ENCODE measurements at places on chromosomes 2 and 18.

DNA sequence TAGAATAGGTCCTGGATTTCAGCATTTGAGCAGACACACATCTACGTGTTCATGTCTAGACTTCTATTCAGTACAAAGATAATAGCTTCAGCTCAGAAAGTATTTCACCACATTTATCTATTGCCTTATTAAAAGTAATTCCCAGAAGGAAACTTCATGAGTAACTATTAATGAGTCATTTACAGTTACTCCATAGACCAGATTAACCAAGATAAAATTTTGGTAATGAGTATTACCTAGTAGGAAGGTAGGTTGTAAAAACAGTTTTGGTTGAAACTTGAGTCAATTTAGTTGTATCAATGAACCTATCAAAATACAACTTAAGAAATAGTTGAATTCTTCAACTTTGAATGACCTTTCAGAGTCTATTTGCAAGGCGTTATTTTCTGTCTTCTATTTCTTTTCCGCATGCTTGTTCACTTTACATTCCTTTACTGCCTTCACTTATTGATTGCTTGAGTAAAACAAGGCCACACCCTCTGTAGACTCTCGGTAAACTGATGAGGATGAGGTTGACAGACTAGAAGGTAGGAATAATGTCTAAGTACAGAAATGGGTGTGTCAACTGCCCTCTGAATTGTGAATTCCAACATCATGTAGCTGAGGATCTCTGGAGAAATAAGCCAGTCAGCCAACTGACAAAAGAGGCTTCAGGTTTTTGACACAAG, 1165.6 kb upstream of the ZEB2 start:
- no peak for DNase-seq

GRCh38 chr2:232228971-232229894, 149.3 kb upstream of the ALPP start:
- peak; percentile 28 for DNase-seq

DNA sequence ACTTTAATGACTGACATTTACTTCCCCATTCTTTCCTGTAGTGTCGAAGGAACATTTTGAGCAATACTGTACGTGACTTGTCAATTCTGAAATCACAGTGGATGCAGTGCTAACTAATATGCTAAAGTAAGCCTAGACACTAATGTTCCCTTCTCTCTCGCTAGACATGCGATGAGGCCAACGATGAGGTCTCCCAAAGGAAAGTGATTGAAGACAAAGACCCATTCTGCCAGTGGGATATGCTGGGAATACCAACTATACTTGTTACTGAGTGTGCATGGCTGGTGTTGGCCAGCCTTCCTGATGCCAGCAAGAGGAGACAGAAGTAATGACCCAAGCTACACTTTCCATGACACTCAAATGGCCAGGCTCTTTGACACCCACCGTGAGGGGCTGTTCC, 2.5 kb upstream of the SERPINE2 start:
- DNase-seq, result no peak

DNA sequence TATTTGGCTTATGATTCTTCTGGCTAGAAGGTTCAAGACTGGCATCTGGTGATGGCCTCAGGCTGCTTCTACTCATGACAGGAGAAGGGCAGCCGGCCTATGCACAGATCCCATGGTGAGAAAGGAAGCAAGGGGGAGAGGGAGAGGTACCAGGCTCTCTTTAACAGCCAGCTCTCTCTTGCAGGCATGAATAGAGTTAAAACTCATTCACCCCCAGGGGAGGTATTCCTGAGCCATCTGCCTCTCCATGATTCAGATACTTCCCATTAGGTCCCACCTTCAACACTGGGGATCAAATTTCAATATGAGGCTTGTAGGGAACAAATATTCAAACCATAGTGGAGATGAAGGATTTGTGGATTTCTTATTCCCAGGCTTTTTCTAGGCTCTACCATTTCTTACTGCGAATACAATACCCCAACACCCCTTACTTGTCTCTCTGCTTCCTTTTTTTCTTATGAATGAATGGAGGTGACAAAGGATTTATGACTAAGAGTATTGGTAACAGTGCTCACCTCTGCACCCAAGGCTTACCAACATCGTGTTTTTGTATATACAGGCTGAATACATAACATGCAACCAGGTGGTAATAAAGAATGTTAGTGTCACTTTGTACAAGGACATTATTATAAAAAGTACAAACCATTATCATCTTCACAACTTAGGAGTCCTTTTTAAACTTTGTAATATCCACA, 454.6 kb upstream of the TRIB2 start:
- peak; percentile 32 for DNase-seq

GRCh38 chr2:206422493-206422892, 20.8 kb upstream of the ADAM23 start:
- no peak for DNase-seq

DNA sequence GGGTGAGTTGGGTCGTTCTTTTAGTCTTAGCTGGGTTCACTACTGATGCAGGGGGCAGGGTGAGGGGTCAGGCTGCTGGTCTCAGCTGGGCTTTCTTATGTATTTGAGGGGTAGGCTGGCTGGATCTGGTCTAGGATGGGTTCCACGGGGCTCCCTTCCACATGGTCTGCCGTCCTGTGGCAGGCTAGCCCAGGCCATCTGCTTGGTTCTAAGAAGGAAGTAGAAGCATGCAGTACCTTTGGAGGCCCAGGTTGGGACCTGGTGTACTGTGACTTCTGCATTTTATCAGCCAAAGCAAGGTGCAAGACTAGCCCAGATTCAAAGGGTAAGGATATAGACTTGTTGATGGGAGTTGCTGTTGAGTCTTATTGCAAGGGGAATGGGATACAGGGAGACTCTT, 35.5 kb upstream of the MGAT5 start:
- no peak for DNase-seq

- DNase-seq, result no peak
Observed at GRCh38 chr18:59735269-59735860, 38.1 kb upstream of the CCBE1 start.

DNA sequence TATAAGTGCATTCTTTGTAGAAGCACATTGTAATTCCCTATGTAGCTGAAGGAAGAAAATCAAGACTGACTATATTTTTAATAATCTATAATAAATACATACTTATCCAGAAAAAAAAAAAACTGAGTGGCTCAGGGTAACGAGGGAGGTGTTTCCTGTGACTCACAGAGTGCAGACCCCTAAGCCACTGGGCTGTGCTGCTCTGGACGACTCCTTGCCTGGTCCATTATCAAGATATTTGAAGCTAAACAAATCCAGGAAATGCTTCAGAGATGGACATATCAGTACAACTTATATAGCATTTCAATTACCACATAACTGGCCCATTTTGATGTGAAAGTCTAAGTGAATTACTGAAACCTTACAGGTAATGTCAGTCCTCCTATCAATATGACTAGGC, 80.6 kb downstream of the PIGN start:
- DNase-seq, result no peak

- DNase-seq, result peak; percentile 70
Observed at GRCh38 chr2:177254433-177255226, 9.9 kb downstream of the NFE2L2 start.

GRCh38 chr18:33469699-33470098, 29.2 kb upstream of the CCDC178 start:
- DNase-seq, result no peak

Measured in EL (cell line).